Ascending aorta (tissue), 2 donors: ENCODE measurements at places on chromosomes 1 and 21.
A peak's percentile ranks its signal among the peaks of the same experiment; 100 is the strongest.

DNA sequence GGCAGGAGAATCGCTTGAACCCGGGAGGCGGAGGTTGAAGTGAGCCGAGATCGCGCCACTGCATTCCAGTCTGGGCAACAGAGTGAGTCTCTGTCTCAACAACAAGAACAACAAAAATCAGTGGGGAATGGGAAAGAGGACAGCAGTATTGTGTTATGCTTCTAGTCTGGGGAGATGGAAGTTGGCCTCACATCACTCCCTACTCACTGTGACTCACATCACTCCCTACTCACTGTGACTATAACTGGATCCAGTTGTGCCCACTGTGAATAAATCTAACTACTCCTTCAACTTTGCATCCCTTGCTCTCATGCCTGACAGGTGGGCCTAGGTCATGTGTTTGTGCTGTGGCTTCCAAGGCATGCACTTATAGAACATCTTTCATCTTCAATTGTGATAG lies 285.4 kb upstream of the USP24 start:
- no peak for DNase-seq

- no peak for DNase-seq
Observed at GRCh38 chr1:237042892-237043576, 1.1 kb downstream of the RYR2 start.

DNA sequence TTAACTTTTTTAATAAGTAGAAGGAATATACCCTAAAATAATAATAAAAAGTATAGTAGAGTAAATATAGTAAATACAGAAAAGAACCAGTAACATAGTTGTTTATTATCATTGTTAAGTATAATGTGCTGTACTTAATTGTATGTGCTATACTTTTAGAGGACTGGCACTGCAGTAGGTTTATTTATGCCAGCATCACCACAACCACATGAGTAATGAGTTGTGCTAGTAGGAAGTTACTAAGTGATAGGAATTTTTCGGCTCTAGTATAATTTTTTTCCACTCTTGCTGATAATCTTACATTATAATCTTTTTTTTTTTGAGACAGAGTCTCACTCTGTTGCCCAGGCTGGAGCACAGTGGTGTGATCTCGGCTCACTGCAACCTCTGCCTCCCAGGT lies 71.6 kb downstream of the IVNS1ABP start:
- DNase-seq = no peak

DNA sequence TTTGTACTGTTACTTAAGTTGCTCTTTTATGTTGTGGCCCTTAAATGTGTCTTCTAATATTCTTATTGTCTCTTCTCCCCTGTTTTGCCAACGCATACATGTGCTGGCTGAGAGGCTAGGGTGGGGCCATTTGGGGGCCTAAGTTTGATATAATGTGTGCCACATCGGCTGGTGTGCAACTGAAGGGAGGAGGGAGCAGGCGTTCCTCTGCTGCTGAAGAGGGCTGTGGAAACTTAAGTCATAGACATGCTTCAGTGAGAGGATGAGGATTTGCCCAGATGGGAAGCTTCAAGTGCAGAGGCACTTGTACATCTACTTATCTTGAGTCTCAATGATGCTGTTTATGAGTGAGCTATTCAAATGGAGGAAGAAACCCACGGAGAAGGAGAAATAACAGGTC lies 630.6 kb downstream of the LMO4 start:
- DNase-seq = no peak

- no peak for DNase-seq
Observed at GRCh38 chr1:205775717-205776056, 405 bp upstream of the RAB29 start.

- no peak for DNase-seq
Observed at GRCh38 chr21:21734088-21734487, 735.9 kb downstream of the NCAM2 start.

DNA sequence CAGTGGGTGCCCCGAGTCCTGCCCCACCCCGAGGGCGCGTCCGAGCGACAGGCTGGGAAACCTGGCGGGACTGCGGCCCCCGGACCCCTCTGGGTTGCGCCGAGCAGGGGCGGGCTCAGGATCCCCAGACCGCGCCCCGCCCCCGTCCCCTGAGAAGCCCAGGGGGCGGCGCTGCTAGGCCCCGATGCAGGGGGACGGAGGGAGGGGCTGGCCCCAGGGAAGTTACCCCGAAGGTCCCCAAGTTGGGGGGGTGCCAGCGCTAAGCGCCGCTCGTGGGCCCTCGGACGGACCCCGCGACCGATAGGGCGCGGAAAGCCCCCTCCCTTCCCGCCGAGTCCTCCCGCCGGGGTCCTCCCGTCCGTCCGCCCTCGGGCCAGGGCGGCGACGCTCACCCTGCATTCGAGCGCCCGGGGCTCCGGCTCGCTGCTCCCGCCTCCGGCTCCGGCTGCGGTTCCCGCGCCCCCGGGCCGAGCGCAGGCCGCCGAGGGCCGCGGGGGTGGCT lies 414 bp downstream of the GPR153 start:
- no peak for DNase-seq

DNA sequence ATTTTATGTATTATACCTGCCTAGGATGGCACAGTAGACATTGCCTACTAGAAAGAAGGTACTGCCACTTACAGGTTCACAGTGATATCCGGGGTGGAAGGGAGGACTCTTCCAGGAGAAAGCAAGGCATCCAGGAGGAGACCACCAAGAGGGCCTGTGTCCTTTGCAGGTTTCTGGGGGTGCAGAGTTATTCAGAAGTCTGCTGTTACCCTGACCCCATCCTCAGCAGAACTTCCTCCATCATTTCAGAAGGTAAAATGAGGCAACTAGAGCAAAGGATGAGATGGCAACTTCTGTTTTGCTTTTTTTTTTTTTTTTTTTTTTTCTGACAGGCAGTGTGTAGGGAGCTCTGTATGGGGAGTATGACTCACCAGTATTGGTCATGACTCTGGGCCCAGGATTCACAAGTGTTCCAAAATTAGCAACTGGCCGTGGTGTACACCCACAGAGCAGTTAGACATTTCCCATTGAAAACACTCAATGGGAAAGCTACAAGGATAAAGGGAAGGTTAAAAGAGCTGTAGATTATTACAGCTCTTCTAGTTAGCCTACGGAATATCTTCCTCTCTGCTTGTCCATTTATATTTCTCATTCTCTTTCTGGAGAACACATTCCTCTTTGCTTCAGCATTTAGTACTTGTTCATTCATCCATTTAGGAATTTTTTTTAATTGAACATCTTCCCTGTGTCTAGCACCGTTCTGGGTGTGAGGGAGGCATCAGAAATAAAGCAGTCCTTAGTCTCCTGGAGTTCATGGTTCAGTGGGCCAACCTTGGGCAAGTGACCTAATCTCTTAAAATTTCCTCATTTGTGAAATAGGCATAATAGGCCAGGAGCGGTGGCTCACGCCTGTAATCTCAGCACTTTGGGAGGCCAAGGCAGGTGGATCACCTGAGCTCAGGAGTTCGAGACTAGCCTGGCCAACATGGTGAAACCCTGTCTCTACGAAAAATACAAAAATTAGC lies 50.5 kb upstream of the PPP2R5A start:
- DNase-seq = peak; percentile 86

- no peak for DNase-seq
Observed at GRCh38 chr1:81695741-81696140, 105.0 kb upstream of the ADGRL2 start.

- DNase-seq = no peak
Observed at GRCh38 chr1:41430582-41430981, 53.9 kb downstream of the EDN2 start.

DNA sequence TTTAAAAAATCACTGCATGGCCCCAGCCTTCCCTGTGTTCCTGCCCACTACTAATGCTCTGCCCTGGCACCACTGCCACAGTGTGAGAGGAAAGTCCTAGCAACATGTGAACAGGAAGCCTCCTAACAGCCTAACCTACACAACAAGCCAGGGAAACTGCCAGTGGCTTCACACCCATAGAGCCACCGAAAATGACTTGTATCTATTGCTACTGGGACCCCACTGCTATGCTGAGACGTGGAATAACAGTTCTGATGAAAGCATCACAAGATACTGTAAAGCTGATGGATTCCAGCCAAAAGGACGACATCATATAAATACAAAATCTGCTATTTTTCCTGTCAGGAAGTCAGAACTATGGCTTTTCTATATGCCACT lies 74.9 kb downstream of the JAK1 start:
- DNase-seq = no peak

GRCh38 chr21:46634966-46635323 lies 529 bp upstream of the PRMT2 start:
- peak; percentile 85 for DNase-seq

DNA sequence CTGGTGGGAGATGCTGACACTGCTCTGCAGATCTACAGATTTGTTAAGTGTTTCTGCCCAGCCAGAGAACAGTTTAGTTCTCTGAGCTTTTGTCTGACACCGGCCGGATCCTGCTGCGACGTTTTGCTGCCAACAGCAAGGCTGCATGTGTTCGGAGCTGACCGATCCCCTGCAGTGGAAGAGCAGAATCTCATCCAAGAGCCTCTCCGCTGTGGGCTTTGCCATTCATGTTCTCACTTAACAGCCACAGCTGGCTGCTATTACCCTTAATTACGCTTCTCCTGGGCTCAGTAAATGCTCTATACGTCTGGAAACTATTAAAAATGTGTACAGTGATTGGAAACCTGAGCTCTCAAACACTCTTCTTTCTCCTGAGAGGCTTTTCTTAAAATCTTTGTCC lies 105.3 kb downstream of the BCAR3 start:
- no peak for DNase-seq

DNA sequence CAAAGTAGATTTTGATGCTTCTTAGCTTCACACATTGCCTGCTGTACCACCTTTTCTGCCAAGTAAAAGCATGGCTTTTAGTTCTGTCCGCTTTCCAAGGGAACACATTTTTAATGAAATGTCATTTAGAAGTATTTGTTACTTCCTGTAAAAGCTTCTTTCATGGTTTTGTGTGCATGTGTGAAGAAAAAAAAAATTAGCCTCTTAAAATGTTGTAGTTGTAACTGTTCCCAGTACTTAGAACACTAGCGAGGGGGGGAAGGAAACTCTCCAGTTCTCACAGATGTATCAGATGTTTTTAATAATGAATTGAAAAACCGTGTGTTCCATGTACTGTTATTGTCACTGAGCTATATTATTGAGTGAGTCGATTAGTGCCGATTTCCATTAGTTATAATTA lies 568.3 kb upstream of the ADGRL2 start:
- DNase-seq = no peak

DNA sequence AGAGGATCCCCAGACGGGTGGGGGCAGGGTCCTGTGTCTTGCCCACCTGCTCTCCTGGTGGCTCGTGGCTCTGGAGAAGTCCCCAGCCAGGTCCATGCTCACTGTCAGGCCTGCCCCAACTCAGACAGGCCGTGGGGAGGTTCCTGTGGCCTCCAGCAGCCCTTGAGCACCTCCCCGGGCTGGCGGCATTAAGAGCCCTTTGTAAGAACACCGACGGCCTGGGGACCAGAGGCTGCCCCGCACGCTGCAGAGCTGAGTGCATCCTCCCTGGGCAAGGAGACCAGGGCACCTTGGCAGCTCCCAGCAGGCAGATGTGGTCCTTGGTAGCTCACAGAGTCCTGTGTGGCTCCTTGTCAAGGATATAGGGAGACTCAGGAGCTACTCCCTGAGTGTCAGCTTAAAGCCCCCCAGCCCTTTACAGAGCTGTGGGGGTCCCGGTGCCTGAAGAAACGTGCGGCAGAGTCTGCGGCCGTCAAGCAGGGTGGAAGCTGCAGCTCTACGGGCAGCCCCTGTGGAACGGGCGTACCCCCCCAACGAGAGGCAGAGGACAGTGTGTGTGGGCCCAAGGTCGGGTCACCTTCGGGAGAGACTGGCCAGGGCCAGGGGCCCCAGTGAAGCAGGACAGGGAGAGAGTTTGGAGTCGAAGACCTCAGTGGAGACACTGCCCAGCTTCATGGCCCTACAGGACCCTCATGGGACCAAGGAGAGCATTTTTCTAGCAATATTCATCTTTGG lies 118.6 kb downstream of the PRDM16 start:
- no peak for DNase-seq

DNA sequence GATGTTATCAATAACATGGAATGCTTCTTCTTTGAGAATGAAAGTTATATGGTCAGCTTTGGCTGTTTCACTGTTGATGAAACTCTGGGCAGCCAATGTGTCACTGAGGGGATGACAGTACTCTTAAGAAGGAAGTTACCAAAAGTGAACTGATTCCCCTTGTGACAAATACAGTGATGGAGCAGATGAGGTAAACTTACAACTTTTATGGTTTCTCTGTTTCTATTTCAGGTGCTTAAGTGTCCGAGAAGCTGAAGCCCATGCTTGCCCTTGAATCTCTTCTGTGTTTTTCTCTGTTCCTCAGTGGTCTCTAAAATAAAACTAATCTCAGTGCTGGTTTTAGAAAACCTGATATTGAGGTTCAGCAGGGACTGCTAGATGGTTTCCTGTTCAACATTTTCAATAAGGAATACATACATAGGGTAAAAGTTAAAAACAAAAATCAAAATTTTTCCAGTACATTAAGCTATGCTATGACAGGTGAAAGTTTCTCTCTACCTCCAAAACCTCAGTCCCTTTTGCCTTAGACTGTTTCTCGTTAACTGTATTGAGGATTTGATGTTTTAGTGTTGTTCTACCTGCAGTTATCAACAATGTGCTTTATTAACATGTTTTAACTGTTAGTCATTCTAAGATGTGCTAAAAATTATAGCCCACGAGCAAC lies 454.4 kb upstream of the ADGRL4 start:
- DNase-seq = no peak

DNA sequence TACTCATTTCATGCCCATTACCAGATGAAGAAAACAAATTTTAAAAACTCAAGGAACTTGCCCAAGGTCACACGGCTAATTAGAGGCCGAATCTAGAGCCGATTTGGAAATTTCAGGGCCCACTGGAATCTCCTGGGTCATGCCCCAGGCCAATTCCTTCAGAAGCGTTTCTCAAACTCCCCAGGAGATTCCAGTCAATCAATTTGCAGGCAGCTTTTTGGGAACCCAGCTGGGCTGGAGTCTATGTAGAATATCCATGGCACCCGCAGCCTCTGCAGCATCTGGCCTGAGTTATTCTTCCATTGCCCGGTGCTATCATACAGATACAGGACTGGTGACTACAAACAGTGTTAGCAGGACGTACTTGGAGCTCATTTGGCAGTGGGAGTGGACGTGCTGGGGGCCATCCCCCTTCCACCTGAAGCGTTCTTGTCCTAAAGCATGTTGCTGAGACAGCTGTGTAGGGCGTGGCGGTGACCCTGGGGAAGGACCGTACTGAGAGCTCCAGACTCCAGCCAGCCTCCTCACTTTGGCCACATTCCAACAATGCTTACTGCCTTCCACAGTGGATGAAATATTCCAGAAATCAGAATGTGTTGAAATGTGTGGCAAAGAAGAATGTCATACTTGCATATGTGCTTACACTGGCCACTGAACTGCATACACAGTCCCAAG lies 38.3 kb downstream of the ABCG1 start:
- DNase-seq = no peak

DNA sequence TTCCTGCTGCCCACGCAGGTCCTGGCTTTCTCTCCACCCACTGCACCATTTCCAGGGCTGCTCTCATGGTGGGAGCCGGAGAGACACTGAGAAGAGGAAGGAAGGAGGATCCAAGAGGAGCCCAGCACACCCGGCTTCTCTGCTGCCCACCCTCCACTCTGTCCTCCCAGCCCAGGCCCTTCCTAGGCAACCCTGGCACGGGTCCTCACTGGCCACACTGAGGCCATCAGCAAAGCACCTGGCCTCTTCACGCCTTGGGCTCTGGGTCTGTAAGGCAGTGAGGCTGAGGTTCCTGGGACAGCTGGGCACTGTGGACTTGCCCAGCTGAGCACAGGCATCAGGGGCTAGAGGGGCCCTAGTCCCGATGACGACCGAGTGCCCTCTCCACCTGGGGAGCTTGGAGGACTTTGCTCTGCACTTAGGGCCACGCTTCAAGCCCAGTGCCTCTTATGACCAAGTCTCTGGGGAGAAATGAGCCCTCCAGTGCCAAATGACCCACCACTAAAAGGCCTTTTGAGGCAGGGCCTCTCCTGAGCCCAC lies 43.1 kb downstream of the PDE9A start:
- no peak for DNase-seq

GRCh38 chr1:94095744-94096469 lies 25.0 kb downstream of the ABCA4 start:
- DNase-seq = peak; percentile 74
